Endodermal cell (in vitro differentiated cells): ENCODE measurements at places on chromosomes 6 and 20. TPM values are rescaled to one million over a fixed set of nuclear protein-coding genes. Genes with fewer than 3 reads are reported as not detected.

- DNase-seq, result no peak
Observed at GRCh38 chr6:88910922-88911778, 52.3 kb downstream of the RNGTT start.

- no peak for DNase-seq
Observed at GRCh38 chr20:40777653-40778052, 88.6 kb upstream of the MAFB start.

- peak; percentile 77 for DNase-seq
Observed at GRCh38 chr6:34792605-34793500, 970 bp downstream of the BLTP3A start.

- no peak for DNase-seq
Observed at GRCh38 chr6:47303342-47303741, 6.4 kb downstream of the TNFRSF21 start.

DNA sequence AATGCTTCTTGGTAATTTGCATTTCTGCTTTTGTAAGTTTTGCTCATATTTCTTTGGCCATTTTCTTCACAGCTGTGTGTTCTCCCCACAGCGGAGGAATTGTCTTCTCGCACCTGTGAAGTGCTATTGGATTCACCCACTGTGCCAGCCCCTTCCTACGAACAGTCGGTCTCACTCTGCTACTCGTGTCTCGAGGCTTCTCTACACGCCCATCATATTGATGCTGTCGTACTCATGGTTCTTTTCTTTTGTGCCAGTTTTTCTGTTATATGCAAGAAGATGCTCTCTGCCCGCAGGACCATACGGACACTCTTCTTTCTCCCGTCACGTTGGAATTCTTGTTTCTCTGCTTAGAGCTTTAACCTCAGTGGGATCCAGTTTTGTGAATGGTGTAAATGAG is 200.3 kb downstream of the DLL1 start:
- no peak for DNase-seq

- DNase-seq, result no peak
Observed at GRCh38 chr6:135204951-135205350, 23.8 kb downstream of the MYB start.

- peak; percentile 75 for DNase-seq
Observed at GRCh38 chr6:133241086-133241900, at the start of gene EYA4. Gene EYA4 (plus strand): TSS chr6:133241357. CDS start chr6:133274781, 33,424 bp downstream.

DNA sequence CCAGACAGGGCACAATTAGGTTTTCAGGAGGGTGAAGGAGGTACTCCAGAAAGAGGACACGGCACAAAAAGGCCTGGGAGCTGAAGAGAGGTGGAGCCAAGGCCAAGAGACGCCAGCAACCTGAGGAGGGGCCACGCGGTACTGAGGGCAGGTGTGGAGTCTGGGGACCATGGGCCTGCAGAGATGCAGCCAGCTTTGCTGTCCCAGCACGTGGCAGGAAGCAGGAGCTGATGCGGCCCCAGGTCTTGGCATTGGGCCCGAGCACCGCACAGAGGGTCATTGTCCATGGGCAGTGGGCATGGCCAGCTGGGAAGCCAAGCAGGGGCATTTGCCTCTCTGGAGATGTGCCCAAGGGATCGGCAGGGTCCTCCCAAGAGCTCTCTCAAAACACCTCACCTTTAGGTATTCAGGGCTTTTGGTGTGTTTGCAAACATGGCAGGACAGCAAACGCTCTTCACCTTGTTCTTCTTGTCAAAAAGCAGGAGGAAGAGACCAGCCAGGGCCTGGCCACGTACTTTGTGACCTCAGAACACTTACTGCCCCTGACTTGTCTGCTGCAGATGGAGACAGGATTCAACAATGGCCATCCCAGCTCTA is 1.4 kb upstream of the BPIFB1 start:
- no peak for DNase-seq

DNA sequence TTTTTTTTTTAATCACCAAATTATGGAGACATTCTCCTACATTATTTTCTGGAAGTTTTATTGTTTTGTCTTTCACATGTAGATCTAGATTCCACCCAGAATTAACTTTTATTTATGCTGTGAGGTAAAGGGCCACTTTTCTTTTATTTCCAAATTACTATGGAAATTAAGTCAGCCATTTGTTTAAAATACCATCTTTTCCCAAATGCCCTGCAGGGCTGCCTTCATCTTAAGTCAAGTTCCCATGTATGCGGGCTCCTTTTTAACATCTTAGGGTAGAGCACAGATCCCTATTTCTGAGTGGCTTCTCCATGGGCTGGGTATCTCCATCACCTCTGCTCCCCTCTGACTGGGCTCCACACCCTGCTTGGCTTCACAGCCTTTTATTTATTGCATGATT is 348.4 kb downstream of the SOX4 start:
- DNase-seq, result no peak

Gene CCN6
- total RNA-seq, result not detected in 3 replicates

Gene CCDC28A
- total RNA-seq, result 10.6 to 15.7 TPM (median 12.3 TPM) in 3 replicates

Gene LY86
- total RNA-seq, result not detected in 2 replicates

Gene NHSL1
- 15.3 and 16.3 TPM in 2 replicates for total RNA-seq

Gene GGTLC1
- not detected in 2 replicates for total RNA-seq

Gene GLP1R
- not detected in 3 replicates for total RNA-seq

Gene NCOA6
- 17.3 to 28.6 TPM (median 27.1 TPM) in 3 replicates for total RNA-seq
